BE2C (cell line): ENCODE measurements at places on chromosomes 1 and 21.
A peak's percentile ranks its signal among the peaks of the same experiment; 100 is the strongest.

DNA sequence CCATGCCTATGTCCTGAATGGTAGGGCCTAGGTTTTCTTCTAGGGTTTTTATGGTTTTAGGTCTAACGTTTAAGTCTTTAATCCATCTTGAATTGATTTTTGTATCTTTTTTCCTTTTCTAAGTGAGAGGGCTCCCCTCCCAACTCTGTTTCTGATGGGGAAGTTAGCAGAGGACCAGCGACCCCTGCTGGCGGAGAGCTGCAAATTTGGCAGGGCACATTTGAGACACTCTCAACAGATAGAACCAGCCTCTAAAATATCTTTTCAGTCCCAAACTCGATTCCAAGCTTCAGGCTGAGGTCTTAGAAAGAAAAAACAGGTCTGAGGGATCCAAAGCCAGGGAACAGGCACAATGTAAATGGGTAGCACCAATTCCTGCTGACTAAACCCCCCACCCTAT lies 32.5 kb downstream of the LRRC3 start:
- DNase-seq = peak; percentile 43

- no peak for DNase-seq
Observed at GRCh38 chr1:74145086-74145485, 52.9 kb downstream of the LRRIQ3 start.

DNA sequence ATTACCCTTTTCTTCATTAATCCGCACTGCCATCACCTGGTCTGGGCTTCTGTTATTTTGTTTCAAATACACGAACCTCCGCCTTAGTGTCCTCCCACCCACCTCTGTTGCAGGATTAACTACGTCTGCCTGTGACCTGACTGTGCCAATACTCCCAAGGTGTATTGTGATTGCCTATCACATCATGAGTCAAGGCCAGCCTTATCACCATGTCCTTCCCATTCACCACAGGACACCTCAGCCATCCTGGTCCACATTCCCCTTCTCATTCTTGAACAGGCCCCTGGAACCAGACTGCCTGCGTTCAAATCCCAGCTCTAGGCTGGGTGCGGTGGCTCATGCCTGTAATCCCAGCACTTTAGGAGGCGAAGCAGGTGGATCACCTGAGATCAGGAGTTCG lies 14.4 kb downstream of the F11R start:
- no peak for DNase-seq

DNA sequence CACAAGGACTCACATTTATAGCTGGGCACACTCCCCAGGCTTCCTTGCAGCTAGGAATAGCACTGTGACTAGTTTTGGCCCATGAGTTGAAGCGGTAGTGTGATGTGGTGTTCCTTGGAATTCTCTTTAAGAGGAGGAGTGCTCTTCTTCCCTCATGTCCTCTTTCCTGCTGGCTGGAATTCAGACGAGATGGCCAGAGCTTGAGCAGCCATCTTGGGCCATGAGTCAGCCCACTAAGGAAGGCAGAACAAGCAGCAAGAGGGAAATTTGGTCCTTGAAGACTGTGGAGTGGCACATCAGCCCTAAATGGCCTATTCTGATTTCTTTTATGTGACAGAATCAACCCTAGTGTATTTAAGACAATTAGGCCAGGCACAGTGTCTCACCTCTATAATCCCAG lies 20.0 kb downstream of the HTR6 start:
- DNase-seq = no peak

DNA sequence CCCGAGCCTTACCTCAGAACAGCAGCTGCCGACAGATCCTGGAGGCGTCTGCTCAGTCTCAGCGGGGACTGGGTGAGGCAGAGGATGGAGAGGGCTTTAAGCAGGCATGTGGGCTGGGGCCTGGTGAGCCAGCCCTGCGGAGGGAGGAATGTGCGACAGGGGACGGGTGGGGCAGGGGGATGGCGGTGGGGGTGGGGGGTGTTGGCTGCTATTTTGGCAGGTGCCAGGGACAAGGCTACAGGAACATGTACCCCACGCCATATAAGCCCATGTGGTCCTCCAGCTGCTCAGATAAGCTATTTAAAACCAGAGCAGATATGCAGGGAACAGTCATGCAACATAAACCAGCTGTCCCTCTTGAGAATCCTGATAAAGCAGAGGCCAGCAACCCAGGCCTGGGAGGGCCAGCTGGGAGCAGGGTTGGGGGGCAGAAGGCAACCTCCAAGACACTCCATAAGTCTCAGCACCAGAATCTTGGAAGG lies at the start of gene TNNT2:
TSS of gene TNNT2 (minus strand) at position 70 of the 482 bp plus-strand sequence. CDS start 4,426 bp downstream, outside the sequence.
- peak; percentile 92 for DNase-seq

GRCh38 chr1:94983171-94983739 lies 56.3 kb upstream of the CNN3 start:
- DNase-seq = no peak

GRCh38 chr1:107251839-107252238 lies 111.0 kb downstream of the NTNG1 start:
- DNase-seq = no peak

DNA sequence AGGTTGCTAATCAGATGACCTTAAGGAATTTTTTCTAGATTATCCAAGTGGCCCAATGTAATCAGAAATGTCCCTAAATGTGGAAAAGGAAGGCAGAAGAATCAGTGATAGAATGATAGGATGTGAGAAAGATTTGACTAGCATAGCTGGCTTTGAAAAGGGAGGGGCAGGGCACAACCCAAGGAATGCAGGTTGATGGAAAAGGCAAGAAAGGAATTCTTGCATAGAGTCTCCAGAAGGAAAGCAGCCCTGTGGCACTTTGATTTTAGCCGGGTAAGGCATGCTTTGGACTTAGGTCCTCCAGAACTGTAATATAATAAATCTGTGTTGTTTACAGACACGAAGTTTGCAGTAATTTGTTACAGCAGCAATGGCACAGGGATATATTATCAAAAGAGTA lies 375.7 kb upstream of the B3GALT2 start:
- DNase-seq = no peak

GRCh38 chr1:116224111-116224510 lies 112.9 kb downstream of the MAB21L3 start:
- no peak for DNase-seq

DNA sequence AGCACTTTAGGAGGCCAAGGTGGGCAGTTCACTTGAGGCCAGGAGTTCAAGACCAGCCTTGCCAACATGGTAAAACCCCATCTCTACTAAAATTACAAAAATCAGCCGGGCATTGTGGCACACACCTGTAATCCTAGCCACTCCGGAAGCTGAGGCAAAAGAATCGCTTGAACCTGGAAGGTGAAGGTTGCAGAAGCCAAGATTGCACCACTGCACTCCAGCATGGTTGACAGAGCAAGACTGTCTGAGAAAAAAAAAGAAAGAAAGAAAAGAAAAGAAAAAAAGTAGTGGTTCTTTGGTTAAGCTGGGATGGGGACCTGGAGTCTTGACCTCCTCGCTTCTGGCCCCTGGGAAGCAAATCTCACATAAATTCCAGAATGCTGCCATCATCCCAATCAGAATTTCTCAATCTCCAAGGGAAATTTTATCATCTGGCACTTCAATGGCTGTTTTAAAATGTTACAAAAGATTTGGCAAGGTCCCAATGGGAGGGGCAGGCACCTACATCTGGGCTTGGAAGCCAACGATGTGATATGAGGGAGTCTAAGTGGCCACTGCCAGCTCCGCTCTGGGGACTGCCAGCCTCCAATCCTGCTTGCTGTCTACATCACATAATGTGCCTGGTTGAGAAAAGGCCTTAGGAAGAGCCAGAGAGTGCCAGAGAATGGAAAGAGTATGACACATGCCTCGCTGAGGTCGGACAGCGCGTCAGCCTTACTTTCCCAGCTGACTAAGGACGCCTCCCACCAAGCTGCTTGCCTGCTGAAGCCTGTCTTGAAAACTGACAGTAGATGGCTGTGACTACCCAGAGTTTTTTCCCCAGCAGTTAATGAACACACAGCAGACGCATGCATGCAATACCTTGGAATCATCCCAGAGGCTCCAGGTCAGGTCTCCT lies 42.1 kb upstream of the SRP9 start:
- DNase-seq = peak; percentile 72

DNA sequence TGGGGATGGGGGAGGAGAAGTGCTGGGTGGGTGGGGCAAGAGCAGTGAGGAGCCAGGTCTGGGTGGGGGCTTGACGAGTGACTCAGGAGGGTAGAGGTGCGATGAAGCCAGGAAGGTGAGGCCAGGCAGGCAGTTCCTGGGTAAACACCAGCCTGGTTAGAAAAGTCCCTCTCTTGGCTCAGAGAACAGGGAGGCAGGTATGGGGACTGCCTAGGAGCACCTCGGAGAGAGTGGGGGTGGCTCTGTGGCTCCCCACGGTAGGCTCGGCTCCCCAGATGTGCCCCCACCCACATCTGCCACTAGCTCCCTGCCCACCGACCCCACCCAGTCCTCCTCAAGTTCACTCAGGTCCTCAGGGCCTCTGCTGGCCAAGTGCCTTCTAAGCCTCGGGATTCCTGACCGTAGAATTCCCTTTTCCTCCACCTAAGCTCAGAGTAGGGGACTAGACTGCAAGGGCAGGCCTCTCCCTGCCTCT lies 1.2 kb downstream of the HSPG2 start:
- DNase-seq = no peak

DNA sequence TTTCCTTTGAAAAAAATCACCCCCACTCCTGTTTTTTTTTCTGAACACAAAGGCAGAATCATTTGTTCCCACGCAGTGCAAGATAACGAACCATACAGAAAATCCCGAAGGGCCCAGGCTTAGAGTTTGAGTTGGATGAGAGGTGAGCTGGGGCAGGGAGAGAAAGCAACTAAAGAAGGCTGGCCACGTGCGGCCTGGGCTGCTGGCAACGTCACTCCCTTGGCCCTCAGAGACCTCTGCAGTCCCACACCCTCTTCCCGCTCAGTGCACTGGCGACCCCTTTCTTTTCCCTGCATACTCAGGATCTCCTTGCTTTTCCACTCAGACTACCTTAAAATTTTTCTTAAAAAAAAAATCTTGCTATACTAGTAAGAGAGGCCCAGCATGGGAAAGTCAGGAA lies 28.2 kb upstream of the CRNN start:
- DNase-seq = no peak

- no peak for DNase-seq
Observed at GRCh38 chr21:30577766-30578165, 12.4 kb downstream of the KRTAP22-2 start.

GRCh38 chr1:154846565-154847442 lies 23.3 kb downstream of the KCNN3 start:
- no peak for DNase-seq

- DNase-seq = no peak
Observed at GRCh38 chr1:110634086-110634454, 27.9 kb upstream of the KCNA2 start.

GRCh38 chr1:113811156-113811887 lies 954 bp downstream of the RSBN1 start:
- peak; percentile 47 for DNase-seq

DNA sequence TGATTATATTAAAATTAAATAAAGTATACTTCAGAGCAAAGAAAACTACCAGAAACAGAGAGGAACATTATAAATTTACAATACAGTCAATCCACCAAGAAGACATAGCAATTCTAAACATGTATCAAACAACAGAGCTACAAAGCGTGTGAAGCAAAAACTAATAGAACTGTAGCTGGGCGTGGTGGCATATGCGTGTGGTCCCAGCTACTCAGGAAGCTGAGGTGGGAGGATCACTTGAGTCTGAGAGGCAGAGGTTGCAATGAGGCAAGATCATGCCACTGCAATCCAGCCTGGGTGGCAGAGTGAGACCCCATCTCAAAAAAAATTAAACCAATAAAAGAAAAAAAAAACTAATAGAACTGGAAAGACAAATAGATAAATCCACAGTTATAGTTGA lies 12.3 kb downstream of the CCDC185 start:
- DNase-seq = no peak

DNA sequence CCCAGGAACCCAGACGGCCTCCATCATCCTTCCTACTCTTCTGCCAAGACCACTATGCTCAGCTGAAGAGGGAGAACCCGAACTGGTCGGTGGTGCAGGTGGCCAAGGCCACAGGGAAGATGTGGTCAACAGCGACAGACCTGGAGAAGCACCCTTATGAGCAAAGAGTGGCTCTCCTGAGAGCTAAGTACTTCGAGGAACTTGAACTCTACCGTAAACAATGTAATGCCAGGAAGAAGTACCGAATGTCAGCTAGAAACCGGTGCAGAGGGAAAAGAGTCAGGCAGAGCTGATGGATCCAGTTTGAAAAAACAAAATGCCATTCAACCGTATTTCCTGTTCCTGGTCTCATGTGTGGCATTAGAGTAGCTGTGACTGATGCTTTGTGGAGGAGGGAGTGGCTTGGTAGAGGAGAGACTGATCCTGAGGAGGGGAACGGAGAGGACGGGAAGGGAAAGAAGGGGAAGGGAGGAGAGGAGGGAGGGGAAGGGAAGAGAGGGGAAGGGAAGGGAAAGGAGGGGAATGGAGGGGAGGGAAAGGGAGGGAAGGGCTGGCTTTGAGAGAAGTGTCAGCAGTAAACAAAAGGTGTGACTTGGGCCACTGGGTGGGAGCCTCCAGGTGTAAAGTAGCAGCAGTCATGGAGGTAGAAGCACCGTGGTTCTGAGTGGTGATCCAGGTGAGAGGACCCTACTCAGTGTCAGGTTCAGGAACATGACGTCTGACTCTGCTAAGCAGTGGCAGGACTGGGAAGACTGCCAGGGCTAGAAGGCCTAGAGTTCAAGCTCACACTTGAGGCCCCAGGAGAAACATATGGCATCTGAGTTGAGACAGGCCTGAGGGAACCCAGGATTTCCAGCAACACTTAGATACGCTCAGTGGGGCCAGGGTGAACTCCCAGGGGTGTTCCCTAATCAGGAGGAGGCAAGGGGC lies 846 bp downstream of the HMGB4 start:
- no peak for DNase-seq

GRCh38 chr1:89682611-89683010 lies 49.7 kb downstream of the LRRC8C start:
- no peak for DNase-seq

GRCh38 chr1:109241344-109241743 lies 8.0 kb upstream of the CELSR2 start:
- DNase-seq = no peak

GRCh38 chr21:44437371-44437695 lies 18.0 kb upstream of the LRRC3 start:
- DNase-seq = no peak

DNA sequence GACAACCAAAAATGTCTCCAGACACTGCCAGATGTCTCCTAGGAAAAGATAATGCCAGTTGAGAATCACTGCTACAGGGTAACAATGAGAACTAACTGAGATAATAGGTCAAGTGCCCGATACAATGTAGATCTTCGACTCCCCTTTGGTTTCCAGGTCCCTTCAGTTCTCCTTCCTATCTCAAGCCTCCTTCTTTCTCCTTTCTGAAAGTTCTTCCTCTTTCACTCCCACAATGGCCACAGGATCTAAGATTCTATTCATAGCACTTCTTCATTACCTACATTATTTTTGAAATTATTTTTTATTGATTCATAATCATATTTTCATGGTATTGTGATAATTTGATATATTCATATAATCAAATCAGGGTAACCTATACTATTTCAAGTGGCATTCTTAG lies 6.3 kb downstream of the PFDN2 start:
- no peak for DNase-seq

- DNase-seq = no peak
Observed at GRCh38 chr1:179881642-179882252, 338 bp upstream of the TOR1AIP1 start.
